Adrenal gland (tissue), 19 donors: ENCODE measurements at places on chromosomes 11 and 22. TPM values are rescaled to one million over a fixed set of nuclear protein-coding genes. Genes with fewer than 3 reads are reported as not detected.
A peak's percentile ranks its signal among the peaks of the same experiment; 100 is the strongest.

DNA sequence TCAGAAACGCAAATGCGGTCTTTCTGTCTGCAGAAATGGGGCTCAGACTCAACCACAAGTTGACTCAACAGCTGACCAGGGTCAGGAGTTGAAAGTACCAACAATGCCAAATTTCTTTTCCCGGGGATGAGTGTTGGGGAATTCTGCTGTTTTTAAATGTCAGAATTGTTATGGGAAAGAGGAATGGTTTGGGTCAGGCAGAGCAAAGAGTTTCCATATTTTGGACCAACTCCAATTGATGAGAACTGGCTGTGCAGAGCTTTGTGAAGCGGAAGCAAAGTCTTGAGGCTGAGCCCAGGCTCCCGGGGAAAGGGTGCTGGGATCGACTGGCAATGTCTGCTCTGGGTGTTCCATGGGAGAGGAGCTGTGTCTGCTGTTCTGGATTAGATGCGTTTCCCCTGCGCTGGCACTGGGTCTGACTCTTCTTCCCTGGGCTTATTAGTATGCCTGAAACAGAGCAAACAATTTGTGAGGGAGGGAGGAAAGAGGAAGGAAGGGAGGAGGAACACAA is 36.2 kb downstream of the TXN2 start:
- H3K4me3 ChIP-seq, result no peak overlapping the region
- H3K27me3 ChIP-seq, result no peaks in the 10 kb centered on the region
- peak overlapping the region; percentile 42 for H3K27ac ChIP-seq
- peaks cover 23% of the 10 kb centered on the region for H3K4me1 ChIP-seq
- peak; percentile 46 for DNase-seq

- no peaks in the 10 kb centered on the region for H3K36me3 ChIP-seq
- H3K4me1 ChIP-seq, result no peaks in the 10 kb centered on the region
- DNase-seq, result no peak
- H3K27ac ChIP-seq, result no peak overlapping the region
- H3K27me3 ChIP-seq, result no peaks in the 10 kb centered on the region
These were observed 67.5 kb downstream of the PLEKHA7 start for GRCh38 chr11:16946477-16947282.

DNA sequence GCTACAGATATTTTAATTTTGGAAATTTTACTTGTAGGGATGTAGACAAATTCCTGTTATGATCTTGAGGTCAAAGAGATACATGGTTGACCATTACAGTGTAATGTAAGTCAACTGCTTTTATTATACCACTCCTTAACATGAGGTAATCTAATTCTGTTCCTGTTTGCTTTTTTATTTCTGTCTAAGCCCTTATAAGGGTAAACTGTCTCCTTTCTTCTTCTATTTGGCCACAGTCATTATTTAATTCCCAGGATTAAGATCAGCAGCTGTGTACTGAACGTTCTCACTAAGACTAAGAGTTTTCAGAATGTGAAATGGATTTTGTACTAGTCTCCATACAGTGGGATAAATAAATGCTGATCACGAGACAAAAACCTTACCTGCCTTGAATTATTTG is 32.8 kb downstream of the C2CD3 start:
- H3K4me1 ChIP-seq, result peaks cover 7% of the 10 kb centered on the region
- no peaks in the 10 kb centered on the region for H3K27me3 ChIP-seq
- peaks cover 1% of the 10 kb centered on the region for H3K36me3 ChIP-seq

- peaks cover 7% of the 10 kb centered on the region for H3K4me1 ChIP-seq
- H3K4me3 ChIP-seq, result no peak overlapping the region
- H3K36me3 ChIP-seq, result no peaks in the 10 kb centered on the region
- H3K27me3 ChIP-seq, result no peaks in the 10 kb centered on the region
These were observed 49.8 kb downstream of the CLMP start for GRCh38 chr11:123145220-123145619.

- no peak for DNase-seq
- no peaks in the 10 kb centered on the region for H3K27me3 ChIP-seq
- H3K27ac ChIP-seq, result no peak overlapping the region
- peaks cover 6% of the 10 kb centered on the region for H3K4me1 ChIP-seq
These were observed 49.8 kb downstream of the CDKN1C start for GRCh38 chr11:2835751-2836150.

- no peak for DNase-seq
- H3K27ac ChIP-seq, result no peak overlapping the region
- H3K27me3 ChIP-seq, result no peaks in the 10 kb centered on the region
- H3K4me1 ChIP-seq, result no peaks in the 10 kb centered on the region
- H3K4me3 ChIP-seq, result no peak overlapping the region
These were observed 72.9 kb downstream of the DSCAML1 start for GRCh38 chr11:117724104-117724503.

Gene ARRB1
- total RNA-seq, result 47.0 TPM
